ENCODE measurements at places on chromosomes 5 and 9.

DNA sequence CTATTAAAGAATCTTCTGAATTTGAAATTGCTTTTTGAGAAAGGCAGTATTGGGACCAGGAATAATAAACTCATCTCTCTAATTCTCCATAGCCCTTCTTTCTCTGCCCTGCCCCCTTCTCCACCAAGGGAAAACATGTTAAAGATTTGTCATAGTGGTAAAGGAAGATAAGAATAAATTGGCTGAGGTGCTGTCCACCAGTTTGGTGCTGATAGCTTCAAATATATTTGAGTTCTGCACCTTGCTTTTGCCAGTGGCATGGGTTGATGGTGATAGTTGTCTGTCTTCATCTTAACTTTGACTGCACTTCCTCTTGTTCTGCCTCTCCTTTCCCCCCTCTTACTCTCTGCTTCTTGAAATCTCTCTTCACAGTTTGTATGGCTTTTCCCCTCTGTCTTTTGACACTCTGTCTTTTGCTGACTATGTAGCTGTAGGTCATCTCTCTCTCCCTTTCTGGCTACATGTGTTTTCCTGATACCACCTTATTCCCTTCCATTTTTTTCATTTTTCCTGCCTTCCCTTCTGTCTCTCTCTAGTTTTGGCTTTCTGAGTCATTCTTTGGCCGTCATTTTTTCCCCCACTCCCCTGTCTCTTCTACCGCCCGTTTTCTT, 56.6 kb downstream of the NDUFS4 start:
- no peak for DNase-seq

GRCh38 chr5:113682497-113683136, 169.1 kb downstream of the YTHDC2 start:
- DNase-seq = no peak

- no peak for DNase-seq
Observed at GRCh38 chr9:114098021-114098935, 814 bp downstream of the KIF12 start.

DNA sequence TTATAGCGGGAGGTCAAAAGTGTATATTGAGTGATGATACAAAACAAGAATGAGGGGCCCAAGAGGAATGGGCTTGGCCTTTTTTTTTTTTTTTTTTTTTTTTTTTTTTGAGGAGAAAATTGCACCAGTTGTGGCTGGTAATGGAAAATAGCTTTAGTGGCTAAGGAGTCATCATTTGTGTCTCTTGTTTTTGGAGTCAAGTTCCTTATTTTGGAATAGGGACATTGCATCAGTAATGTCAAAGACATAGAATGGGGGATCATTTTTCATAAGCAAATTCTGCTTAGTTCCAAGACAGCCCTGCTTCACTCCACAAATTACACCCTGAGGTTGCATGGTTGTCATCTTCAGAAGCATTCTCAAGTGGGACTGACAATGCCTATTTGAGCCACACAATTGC, 137.4 kb downstream of the STK32A start:
- no peak for DNase-seq

DNA sequence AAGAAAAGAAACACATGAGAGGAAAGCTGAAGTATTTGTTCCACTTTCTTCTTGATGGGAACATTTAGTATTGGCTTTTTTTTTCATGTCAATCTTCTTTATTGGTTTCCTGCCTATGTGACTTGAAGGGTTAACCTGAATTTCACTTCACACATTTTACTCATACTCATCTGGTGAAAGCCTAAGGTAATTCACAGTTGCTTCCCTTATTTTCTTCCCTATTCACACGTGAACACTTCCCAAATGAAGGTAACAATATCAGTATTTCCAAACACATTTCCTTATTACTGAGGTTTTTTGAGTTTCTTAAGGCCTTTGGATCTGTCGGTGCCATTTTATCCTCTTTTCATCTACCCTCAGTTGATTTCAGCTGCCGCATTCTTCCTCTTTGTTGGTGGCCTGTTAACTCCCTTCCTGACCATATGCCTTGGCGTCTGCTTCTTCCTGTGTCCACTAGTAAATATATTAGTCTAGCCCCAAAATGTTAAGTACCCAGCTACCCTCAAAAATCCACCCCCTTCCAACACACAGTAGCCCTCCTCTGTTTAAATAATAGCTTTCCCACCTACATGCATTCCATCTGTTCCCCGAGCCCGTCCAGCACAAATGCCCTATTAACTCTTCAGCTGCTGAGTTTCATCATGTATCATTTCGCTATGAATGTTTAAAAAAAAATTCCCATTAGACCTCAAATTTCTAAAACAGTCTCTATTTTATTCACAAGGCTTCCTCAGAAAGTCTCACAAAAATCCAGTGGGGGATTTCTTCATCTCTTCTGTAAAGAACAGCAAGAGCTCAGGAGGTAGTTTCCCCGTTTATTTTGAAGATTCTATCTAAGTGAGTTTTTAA, 97.3 kb downstream of the USP20 start:
- no peak for DNase-seq

GRCh38 chr5:177511181-177511580, 1.6 kb upstream of the DOK3 start:
- DNase-seq = no peak

DNA sequence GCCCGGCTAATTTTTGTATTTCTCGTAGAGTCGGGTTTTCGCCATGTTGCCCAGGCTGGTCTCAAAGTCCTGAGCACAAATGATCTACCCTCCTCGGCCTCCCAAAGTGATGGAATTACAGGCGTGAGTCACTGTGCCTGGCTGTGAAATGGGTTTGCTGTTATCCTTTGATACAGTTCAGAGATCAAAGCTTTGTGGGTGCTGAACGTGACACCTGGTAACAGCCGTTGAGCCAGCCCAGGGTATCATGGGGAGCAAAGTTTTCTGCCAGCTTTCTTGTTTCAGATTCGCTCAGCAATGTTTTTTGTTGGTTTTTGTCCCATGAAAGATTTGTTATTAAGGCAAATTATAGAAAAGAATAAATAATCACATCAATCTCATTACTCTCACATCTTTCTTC, 68.9 kb upstream of the LPAR1 start:
- DNase-seq = no peak

DNA sequence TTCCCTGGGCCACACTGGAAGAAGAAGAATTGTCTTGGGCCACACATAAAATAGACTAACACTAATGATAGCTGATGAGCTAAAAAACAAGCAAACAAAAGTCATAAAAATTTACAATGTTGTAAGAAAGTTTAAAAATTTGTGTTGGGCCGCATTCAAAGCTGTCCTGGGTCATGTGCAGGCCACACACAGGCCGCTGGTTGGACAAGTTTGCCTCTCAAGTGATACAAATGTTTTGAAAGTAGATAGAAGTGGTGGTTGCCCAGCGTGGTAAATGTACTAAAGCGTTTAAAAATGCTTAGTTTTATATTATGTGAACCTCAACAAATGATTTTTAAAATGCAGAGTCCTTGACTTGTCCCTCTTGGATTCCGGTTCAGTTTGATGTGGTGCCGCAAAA, 94.9 kb upstream of the TBCA start:
- no peak for DNase-seq

DNA sequence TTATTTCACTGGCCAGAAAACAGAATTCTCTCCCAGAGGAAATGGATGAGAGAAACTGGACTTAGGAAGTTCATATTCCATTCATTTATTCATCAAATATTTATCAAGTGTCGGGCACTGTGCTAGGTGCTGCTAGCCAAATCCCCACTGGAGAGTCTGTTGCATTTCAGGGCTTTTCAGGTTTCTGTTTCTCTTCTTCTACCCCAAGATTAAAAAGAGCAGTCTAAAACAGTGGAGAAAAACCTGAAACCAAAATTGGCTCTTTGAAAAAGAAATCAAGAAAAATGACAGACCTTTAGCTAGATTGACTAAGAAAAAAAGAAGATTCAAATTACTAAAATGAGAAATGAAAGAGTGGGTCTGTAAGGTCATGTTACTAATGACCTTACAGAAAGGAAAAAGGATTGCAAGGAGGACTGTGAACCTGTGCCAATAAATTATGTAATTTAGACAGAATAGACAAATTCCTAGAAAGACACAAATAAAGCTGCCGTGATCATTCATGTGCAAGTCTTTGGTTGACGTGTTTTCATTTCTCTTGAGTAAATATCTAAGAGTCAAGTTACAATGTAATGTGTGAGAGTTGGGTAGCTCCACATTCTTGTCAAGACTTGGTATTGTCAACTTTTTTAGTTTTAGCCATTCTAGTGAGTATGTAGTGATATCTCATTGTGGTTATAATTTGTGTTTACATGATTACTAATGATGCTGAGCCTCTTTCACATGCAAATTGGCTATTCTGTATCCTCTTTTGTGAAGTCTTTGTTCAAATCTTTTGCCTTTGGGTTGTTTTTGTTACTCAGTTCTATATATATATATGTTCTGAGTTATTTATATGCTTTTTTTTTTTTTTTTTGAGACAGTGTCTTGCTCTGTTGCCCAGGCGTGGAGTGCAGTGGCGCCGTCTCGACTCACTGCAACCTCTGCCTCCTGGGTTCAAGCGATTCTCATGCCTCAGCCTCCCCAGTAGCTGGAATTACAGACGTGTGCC, 23.7 kb downstream of the SNX30 start:
- DNase-seq = no peak

- no peak for DNase-seq
Observed at GRCh38 chr9:134221273-134222017, 57.1 kb upstream of the RNU6ATAC start.

GRCh38 chr5:95686651-95687050, 3.9 kb upstream of the SPATA9 start:
- no peak for DNase-seq

DNA sequence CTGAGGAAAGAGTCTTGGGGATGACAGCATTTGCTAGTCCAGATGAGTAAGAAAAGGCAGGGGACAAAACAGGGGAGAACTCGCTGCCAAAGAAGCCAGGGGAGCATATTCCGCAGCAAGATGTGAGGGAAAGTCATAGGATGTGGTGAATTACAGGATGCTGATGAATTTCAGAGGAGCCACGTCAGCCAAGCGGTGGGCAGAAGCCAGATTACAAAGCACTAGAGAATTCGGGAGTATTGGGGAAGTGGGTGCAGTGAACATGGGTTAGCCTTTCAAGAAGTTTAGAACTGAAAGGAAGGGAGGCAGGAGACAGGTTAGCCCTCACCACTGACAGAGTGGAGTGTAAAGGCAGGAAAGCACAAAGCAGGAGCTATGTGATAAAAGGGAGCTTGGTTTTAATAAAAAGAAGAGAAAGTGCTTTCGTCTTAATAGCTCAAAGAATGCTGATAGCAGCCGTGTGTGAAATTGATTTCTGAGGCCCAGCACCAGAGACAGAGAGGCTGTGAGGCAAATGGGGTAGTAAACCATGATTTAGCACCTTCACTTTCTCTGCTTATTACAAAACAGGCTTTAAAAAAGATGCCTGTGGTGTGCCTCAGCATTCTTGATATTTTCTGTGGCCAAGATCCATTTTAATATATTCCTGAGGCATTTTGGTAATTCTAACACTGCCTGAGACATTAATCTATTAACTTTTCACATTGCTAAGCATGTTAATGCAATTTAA, 16.9 kb downstream of the ADAMTSL1 start:
- no peak for DNase-seq

DNA sequence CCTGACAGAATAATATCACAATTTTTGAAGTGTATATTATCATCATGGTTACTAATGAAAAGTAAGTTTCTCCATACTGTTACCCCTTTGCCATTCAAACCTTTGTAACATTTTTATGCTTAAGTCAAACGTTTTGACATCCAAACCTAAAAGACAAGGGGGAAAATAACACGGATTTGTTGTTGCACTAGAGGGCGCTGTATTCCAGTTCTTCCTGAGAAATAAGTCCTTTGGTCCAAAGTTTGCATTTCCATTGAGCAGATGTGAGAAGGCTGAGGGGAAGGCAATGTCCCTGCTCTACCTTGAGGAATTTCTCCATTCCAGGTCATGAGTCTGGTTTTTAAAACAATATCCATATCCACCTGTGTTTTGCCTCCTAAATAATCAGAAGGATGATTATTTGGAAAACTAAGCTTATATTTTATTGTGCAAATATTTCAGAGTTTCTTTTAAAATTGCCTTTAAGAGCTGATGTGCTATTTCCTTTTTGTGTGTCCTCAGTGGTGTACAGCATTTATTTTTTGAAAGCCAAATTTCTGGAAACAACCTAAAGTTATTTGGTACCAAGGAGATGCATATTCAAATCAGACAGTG, 9.7 kb downstream of the LECT2 start:
- no peak for DNase-seq

GRCh38 chr5:119345861-119346260, 10.0 kb upstream of the TNFAIP8 start:
- no peak for DNase-seq

DNA sequence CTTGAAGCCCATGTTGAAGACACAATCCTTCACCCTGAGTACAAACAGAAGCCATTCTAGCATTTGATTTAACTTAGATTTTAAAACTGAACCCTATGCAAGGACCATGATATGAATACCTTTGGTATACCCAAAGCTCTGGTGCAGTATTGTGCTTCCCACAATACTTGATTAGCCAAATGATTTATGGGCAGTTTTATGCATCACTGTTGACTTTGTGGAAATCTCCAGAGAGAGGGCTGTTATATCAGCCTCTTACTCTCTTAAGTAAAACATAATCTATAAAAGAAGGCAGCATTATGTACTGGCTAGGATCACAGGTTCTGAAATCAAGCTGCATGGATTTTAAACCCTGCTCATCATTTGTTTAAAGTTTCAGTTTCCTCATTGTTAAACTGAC, 762.8 kb downstream of the EFNA5 start:
- no peak for DNase-seq

GRCh38 chr9:4298255-4299004, 1.4 kb downstream of the GLIS3 start:
- no peak for DNase-seq

- no peak for DNase-seq
Observed at GRCh38 chr9:88007291-88007650, 32.9 kb upstream of the CDK20 start.

- DNase-seq = no peak
Observed at GRCh38 chr5:109880907-109881685, 191.4 kb downstream of the MAN2A1 start.

DNA sequence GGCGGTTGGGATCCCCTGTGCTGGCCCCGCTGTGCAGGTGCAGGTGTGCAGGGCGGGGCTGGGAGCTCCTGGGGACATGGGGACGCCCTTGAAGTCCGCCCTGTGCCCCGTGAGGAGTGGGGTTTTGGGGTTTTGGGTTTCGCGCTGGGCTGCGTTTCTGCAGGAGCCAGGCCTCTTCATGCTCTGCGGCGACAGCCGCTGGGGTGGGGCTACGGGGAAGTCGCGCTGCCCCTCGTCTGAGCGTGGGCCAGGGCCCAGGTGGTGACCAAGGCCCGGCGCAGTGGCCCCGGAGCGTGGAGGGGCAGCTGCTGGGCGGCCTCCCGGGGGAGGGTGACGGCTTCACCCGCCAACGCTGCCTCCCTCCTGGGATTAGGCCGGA, 47.8 kb upstream of the IRX4 start:
- no peak for DNase-seq

GRCh38 chr5:45195026-45195425, 386.3 kb downstream of the MRPS30 start:
- no peak for DNase-seq

DNA sequence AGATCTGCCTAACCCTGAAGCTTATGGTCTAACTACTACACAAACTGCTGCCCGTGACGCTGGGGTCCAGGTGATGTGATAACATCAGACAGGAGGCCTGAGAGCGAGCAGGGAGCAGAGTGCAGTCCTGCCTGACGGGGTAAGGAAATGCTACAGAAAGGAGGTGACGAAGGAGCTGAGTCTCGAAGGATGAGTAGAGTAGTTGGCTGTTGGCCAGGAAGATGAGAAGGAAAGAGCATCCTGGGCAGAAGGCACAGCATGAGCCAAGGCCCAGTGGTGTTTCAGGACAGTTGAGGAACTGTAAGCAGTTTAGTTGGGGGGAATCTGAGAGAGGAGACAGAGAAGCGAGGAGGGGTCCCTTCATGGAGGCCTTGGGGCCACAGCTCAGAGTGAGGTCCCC, 136.0 kb upstream of the TBC1D2 start:
- no peak for DNase-seq

- no peak for DNase-seq
Observed at GRCh38 chr9:137139468-137140150, 655 bp downstream of the GRIN1 start.

Data from activated T-helper 1 cell treated with Interleukin-2 at 50 U/mL for 16 hours (primary cell).